ENCODE measurements at places on chromosomes 3 and 15.

DNA sequence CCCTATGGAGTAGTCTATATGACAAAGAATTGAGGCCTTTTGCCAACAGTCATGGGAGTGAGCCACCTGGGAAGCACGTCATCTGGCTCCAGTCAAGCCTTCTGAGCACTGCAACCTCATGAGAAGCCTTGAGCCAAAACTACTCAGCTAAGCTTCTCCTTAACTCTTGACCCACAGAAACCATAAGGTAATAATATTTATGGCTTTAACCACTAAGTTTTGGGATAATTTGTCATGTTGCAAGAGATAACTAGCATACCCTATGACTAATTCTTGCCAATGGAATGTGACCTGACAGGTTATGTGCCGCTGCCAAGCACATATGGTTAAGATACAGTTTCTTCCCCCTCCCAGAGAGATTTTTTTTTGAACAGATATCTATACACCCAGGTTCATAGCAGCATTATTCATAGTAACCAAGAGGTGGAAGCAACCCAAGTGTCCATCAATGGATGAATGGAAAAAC, 11.8 kb upstream of the SLC6A11 start:
- no peak for DNase-seq

GRCh38 chr3:35137612-35138011, 501.7 kb upstream of the ARPP21 start:
- DNase-seq, result no peak

DNA sequence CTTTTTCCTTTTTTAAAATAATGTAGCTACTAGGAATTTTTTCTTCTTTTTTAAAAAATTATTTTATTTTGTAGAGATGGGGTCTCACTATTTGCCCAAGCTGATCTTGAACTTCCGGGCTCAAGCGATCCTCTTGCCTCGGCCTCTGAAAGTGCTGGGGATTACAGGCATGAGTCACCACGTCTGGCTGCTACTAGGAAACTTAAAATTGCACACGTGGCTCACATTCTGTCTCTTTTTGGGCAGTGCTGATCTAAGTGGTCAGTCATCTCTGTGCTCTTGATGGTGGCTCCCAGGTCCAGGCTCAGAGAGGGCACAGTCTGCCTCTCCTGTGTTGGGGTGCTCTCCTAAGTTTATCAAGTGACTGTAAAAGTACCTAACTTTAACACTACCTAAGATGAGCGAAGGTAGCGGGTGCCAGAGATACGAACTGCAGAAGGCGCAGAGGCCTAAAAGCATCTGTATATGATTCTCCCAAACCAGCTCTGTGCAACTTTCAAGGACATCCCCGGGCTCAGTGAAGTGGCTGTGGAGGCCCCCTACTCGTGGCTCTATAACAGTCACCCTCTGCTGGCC, 52.9 kb upstream of the SEC13 start:
- DNase-seq, result peak; percentile 67

GRCh38 chr15:62362608-62363007, 197.5 kb upstream of the C2CD4B start:
- peak; percentile 45 for DNase-seq

- DNase-seq, result no peak
These were observed 14.1 kb upstream of the CA12 start for GRCh38 chr15:63395730-63396151.

GRCh38 chr3:139062918-139063317, 18.2 kb upstream of the PRR23C start:
- DNase-seq, result no peak

DNA sequence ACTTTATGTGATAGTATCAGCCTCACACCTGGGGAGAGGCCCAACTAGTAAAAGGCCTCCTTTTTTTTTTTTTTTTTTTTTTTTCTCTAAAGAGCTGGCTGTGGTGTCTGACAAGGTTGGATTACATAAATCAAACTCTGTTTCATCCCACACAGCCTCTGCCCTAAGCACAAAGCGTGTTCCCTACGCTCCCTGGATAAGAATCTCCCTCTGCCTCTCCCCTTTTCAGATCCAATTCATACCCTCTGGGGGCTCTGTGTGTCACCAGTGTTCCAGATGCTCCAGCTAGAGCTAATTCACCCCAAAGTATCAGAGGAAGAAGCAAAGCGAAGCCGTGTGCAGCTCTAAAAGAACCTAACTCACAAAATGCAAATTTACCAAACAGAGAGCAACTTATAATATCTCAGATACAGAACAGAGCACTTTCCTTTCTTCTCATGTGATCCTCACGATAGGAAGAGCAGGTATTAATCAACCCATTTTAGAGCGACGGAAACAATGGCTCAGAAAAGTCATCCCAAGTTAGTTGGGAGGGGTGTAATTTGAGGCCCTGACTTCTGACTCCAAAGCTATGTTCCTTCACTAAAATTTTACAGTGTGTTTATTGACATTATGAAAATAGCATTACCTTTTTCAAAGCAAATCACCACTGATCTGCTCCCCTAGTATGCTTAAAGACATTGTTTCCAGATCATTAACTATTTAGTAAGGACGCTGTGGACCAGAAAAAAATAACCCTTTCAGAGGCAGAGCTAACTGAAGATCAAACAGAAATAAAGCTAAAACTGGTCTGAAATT, 12.4 kb downstream of the BMF start:
- no peak for DNase-seq

GRCh38 chr3:71859123-71859519, 74.2 kb upstream of the PROK2 start:
- peak; percentile 36 for DNase-seq

GRCh38 chr3:47772047-47772446, 9.6 kb downstream of the SMARCC1 start:
- no peak for DNase-seq

GRCh38 chr3:101017017-101017416, 23.8 kb upstream of the ABI3BP start:
- peak; percentile 41 for DNase-seq

DNA sequence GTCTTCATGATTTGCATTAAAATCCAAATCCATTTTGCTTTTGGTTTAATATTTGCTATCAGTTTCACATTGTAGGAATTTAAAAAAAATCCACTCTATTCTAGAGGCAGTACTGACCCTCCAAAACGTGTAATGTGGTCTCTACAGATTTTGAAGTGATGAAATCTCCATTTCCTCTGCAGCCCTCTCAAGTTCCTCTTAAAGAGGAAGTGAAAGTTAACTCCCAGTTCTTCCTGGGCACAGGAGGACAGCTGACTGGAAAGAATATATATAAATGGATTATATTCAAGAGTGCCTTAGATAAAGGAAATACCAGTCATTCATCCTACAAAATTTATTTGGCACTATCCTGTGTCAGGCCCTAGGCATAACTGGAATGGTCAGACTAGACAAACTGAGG, 83.5 kb upstream of the PLCL2 start:
- no peak for DNase-seq

DNA sequence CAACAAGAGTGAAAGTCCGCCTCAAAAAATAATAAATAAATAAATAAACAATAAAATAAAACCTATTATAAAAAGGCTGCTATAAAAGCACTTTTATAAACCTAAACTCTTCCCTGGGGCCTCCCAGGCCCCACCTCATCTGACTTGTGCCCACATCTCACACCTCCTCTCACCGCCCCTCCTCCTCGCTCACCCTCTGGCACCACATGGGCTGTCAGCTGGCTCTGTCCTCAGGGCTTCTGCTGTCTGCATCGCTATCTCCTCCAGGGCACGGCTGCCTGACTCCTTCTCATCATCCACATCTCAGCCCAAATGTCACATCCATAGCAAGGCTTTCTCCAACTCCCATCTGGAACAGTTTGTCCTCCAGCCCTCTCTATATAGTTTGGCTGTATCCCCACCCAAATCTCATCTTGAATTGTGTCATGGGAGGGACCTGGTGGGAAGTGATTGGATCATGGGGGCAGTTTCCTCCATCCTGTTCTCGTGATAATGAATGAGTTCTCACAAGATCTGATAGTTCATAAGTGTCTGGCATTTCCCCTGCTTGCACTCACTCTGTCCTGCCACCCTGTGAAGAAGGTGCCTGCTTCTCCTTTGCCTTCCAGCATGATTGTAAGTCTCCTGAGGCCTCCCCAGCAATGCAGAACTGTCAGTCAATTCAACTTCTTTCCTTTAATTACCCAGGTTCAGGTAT, 8.8 kb upstream of the SH3BP5 start:
- no peak for DNase-seq

GRCh38 chr15:60584355-60584998, 105.5 kb upstream of the ICE2 start:
- no peak for DNase-seq

- no peak for DNase-seq
These were observed 93.0 kb downstream of the NECTIN3 start for GRCh38 chr3:111164621-111165020.

- peak; percentile 3 for DNase-seq
These were observed 138.4 kb upstream of the LRRC3B start for GRCh38 chr3:26484140-26484539.

DNA sequence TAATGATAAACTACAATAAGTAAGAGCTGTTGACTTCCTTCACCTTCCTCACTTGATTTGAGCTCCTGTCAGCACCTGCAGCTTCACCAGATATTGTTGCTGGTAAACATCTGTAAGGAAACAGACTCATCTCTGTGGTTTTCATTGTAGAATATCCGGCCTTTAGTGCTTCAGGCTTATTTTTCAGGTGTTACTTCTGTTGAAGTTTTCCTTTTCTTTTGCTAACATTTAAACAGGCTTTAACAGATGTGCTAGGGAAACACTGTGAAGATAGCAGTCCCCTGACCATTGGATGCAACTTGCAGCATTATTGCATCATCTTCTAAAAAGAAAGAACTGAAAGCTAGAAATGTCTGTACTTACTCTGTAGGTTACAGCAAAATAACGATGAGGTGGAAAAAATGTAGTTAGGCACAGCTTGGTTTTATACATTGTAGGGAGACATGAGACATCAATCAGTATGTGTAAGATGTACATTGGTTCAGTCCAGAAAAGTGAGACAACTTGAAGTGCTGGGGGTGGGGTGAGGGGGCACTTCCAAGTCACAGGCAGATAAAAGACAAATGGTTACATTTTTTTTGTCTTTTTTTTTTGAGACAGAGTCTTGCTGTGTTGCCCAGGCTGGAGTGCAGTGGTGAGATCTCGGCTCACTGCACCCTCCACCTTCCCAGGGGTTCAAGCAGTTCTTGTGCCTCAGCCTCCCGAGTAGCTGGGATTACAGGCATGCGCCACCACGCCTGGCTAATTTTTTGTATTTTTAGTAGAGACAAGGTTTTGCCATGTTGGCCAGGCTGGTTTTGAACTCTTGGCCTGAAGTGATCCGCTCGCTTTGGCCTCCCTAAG, 10.2 kb downstream of the EDEM1 start:
- peak; percentile 75 for DNase-seq

- no peak for DNase-seq
These were observed at the start of gene DPPA4 for GRCh38 chr3:109337393-109337792. DPPA4 (minus strand) TSS chr3:109337546; CDS start chr3:109337517, 29 bp downstream.

DNA sequence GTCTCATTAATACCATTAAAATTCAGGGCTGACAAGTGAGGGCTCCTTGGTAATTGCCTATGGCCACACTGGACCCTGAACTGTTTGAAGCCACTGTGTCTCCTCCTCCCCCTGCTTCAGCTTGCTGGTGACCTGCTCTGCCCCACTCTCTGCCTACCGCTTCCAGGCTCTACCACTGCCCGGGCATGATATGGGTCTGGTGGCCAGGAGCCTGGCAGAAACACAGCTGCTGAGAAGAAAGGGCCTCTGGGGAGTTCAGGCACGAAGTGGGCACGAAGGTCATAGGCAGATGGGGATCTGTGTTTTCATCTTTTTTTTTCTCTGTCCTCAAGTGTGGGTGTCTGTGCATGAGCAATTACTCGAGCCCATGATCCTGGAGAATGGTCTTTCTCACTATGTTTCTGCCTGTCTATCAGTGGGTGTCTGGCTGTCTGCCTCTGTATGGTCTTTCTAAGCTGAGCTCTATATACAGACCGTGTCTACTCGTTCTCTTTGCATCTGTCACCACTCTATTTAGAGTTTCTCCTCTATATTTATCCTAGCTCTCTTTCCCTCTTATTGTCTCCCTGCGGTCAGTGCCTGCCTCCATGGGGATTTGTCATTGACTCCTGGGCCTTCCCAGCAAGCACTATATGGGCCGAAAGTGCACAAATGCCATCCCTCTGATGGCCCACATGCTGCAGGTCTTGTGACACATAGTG, 42.1 kb upstream of the EPHB1 start:
- DNase-seq, result no peak

DNA sequence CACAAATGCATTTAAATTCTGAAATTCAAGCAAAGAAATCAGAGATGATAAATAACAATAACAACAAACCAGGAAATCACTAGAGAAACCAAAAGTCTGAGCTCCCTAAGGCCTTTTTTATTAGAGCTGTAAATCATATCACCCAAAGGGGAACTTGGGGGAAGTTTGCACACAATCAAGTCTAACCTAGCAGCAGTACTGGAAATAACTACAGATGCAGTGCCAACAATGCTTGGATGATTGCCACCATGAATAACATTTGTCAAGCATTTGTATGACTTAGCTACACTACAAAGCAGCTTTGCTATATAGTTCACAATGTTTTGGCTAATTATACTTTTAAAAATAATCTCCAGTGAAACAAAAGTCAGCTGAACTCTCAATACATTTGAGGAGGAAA, 27.8 kb downstream of the SHQ1 start:
- peak; percentile 56 for DNase-seq

DNA sequence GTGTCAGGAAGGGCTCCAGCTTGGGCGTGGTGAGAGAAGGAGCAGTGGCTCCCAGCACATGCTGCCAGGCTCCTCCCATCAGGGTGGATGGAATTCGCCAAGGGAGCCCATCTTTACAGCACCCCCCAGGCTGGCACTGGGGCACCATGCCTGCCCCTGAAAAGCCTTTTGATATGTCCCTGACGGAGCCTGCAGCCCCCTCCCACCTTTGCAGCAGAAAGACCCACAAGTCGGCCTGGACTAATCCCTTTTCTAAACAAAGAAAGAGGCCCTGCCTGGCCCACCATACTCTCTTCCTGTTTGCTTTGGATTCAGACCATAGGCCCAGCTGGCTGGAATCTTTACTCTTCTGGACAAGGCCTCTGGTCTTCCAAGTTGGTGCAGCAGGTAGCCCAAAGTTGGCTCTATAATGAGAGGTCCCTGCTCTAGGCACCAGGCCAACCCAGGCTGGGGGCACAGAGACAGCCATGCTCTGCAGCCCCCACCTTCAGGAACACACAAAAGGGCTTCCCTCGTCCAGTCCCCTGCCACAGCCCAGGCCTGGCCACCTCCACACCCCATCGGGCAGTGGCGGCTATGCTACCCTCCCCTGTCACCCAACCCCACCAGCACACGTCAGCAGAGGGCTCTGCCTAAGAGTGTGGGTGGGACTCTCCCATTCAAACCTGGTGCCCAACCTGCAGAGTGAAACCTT, 5.4 kb downstream of the ANPEP start:
- DNase-seq, result no peak

GRCh38 chr3:75129101-75129500, 514.6 kb upstream of the CNTN3 start:
- no peak for DNase-seq
